ENCODE measurements at places on chromosomes 1 and 21. TPM values are rescaled to one million over a fixed set of nuclear protein-coding genes. Genes with fewer than 3 reads are reported as not detected.

IL19 gene
- total RNA-seq = not detected

CELA3A gene
- not detected for total RNA-seq

YIPF1 gene
- total RNA-seq = 87.4 TPM

TAL1 gene
- total RNA-seq = not detected

Measured in Karpas-422 (cell line).